CD4-positive, alpha-beta T cell treated with Interleukin-15 for 4 hours (primary cell): ENCODE measurements at places on chromosomes 4 and X.

DNA sequence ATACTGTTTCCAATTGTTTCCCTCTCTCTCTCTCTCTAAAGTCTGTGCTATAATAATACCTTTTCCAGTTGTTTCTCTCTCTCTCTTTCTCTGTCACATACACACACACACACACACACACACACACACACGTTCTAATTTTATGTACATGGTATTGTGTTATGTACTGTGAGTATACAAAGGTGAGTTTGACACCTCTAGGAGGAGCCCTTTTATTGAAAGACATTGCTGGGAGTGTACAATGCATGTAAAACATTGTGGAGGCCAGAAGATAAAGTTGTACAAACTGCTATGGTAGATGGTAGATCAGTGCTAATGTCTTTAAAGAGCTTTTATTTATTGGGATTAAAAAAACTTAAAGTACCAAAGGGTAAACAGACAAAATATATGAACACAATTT lies 53.6 kb downstream of the BLTP1 start:
- DNase-seq: no peak

DNA sequence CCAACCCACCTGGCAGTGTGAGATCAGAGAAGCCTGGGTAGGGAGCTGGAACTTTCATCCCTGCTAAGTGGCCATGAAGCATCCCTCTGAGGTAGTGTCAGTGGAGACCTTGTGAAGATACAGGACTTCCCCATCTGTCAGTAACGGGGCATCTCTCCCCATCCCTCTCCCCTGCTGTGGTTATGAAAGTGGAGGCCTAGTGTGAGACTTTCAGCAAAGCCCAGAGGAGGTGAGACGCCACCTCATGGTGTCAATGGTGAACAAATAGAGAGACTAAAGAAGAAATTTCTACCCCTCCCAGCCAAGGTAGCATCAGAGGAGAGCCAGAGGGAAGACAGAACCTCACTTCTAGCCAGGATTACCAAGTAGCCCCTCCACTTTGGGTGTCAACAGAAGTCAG lies 150.2 kb downstream of the VEGFC start:
- DNase-seq: no peak

- DNase-seq: no peak
Measured at GRCh38 chr4:90403781-90404180, 276.6 kb downstream of the CCSER1 start.

DNA sequence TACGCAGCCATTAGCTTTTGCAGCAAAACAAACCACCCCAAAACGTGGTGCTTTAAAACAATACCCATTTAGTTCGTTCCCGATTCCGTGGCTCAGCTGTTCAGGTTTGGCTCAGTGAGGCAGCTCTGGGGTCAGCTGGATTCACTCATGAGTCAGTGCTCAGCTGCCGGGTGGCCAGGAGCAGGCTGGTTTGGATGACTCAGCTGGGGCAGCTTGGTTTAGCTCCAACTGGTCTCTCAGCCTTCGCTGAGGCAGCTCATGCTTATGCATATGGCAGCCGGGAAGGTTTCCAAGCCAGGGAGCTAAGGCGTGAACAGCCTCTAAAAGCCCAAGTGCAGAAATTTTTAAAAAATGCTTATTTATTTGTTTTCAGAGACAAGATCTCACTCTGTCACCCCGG lies 13.3 kb upstream of the CD99 start:
- no peak for DNase-seq

- DNase-seq: no peak
Measured at GRCh38 chrX:40418813-40419195, 162.0 kb upstream of the ATP6AP2 start.

DNA sequence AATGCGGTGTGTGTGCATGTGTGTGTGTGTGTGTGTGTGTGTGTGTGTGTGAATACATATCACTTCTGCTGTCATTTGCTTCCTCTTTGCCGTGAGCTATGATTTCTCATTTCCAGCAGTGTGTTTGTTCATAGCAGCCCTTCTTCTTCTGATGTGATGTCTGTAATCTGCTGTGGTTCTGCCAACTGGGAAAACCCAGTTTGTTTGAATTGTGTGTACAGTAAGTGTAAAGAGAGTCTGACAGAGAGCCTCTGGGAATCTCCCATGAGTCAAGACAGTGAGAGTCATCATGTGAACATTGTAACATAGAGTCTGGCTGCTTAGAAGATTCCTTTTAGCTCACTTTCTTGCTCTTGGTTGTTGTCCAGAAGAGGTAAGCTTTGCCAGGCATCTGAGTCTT lies 8.4 kb upstream of the NWD2 start:
- DNase-seq: no peak

GRCh38 chr4:26713563-26714151 lies 129.8 kb downstream of the TBC1D19 start:
- no peak for DNase-seq

- no peak for DNase-seq
Measured at GRCh38 chrX:133868682-133869081, 116.7 kb downstream of the GPC3 start.

DNA sequence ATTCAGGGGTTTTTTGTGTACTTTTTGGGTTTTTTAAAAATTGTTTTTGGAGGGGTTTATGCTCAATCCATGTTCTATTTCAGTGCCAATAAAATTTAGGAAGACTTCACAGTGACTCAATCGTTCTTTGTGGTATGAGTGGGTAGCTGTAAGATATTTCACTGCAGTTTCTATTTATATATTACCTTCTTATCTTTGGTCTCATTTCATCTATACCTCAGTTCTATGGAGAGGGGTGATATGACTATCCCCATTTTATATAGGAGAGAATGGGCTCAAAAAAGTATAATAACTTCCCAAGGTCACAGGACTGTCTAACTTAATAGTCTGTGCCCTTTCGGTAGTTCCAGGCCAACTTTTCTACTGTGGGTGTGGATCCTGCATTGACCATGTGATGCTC lies 74.4 kb downstream of the MSN start:
- DNase-seq: no peak

GRCh38 chr4:85391071-85391470 lies 83.9 kb upstream of the ARHGAP24 start:
- DNase-seq: no peak

- DNase-seq: no peak
Measured at GRCh38 chr4:61359301-61359700, 159.2 kb downstream of the ADGRL3 start.

DNA sequence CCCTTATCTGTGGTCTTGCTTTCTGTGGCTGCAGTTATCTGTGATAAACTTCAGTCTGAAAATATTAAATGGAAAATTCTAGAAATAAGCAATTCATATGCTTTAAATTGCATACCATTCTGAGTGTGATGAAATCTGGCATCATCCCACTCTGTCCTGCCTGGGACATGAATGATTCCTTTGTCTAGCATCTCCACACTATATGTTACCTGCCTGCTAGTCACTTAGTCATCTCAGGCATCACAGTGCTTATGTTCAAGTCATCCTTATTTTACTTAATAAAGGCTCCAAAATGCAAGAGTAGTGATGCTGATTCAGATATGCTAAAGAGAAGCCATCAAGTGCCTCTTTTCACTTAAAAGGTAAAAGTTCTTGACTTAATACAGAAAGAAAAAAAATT lies 14.3 kb upstream of the RAB9B start:
- DNase-seq: no peak

- DNase-seq: no peak
Measured at GRCh38 chr4:147057611-147058190, 112.0 kb upstream of the TTC29 start.

DNA sequence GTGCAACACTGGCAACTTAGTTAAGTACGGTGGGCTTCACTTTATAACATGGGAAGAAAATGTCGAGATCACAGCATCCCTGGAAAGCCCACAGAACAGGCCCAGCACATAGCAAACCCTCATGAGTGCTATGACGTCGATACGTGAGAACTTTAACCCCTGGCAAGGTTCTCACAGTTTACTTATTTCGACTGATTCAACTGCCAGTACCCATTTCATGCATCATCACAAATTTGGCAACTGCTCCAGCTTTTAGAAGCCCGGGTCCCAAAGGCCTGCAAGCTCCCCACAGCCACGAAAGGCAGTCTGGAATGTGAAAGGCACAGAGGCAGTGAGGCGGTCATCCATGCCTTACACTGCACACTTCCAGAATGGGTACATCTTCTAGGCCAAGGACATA lies 41.2 kb downstream of the RELL1 start:
- no peak for DNase-seq

- DNase-seq: no peak
Measured at GRCh38 chr4:7506119-7506518, 71.4 kb upstream of the PSAPL1 start.

DNA sequence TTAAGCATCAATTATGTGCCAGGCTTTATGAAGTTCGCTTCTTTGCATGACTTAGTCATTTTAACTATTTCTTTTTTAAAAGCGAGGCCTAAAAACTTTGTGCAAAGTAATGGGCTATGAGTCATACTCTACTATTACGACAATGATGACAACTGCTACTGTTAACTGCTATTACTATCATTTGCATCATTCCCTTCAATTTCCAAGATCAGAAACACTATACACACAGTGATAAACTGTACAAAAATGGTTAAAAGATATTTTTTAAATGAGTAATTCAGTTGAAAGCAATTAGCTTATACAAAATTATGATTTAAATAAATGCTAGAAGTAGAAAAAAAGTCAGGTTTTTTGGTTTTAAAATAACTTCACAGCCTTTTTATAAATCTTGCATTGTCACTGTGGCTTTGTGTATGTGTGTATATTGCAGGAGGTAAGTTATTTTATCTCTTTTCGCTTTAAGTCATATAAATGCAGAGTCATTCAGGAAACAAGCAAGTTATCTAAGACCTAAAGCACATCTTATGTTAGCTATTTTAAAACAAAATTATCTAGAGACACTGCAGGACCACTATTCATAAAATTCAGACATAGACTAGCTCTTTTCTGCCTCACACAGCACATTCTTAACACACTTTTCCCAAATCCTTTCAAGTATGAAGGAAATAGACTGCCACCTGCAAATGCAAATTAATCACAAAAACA lies 18.5 kb upstream of the CXCL3 start:
- no peak for DNase-seq

- DNase-seq: no peak
Measured at GRCh38 chr4:76723924-76724323, 174.0 kb downstream of the SOWAHB start.

- DNase-seq: no peak
Measured at GRCh38 chr4:137083571-137084135, 448.6 kb downstream of the PCDH18 start.

GRCh38 chr4:174406383-174406782 lies 115.9 kb downstream of the HPGD start:
- no peak for DNase-seq

DNA sequence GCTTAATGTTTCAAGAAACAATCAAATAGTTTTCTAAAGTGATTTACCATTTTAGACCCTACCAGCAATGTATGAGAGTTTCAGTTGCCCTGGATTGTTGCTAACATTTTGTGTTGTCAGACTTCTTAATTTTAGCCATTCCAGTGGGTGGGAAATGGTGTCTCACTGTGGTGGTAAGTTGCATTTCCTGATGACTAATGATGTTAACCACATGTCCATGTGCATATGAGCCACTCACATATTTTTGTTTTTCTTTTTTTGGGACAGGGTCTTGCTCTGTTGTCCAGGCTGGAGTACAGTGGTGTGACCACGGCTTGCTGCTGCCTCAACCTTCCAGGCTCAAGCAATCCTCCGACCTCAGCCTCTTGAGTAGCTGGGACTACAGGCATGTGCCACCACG lies 48.3 kb downstream of the MED28 start:
- no peak for DNase-seq

- no peak for DNase-seq
Measured at GRCh38 chr4:99052902-99053301, 35.7 kb downstream of the ADH5 start.

DNA sequence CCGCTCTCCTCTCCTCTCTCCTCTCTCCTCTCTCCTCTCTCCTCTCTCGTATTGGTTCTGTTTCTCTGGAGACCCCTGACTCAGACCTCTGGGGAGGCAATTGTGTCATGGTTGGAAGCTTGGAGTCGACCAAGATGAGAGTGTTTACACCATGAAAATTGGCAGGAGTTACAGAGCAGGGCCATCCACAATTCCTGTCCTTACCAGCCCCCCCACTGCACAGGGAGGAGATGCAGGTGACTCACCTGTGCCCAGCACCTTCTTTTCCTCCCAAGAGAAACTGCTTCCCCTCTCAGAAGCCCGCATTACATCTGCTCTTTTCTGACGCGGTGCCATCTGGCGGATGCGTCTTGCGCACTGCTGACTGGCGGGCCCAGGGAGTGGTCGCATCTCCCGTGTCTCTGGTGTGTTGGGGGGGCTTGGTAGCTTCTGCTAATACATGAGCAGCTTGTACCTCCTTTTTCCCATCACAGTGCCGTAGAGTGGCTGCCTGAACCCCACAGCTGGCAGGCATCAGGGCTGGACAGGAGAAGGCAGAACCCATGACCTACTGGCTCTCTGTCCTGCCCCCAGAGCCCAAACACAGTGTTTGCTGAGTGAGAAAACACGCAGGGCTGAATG lies 31.4 kb upstream of the GPR78 start:
- DNase-seq: no peak

DNA sequence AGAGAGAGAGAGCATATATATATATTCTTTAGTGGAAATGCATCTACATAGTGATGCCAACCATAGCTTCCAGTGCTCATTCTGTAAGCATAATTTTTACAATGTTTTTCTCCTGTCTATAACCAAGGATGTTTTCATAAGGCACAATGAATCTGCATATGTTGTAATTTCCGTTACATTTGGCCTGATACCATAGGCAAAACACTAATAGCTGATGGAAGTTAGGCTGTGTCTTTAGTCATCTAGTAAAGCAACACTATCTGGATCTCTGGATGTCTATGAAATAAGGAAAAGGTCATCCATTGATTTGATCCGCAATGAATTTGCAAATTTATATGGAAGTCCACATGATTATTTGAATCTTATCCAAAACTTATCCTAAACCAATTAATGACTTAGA lies 8.1 kb downstream of the PCDH7 start:
- no peak for DNase-seq

DNA sequence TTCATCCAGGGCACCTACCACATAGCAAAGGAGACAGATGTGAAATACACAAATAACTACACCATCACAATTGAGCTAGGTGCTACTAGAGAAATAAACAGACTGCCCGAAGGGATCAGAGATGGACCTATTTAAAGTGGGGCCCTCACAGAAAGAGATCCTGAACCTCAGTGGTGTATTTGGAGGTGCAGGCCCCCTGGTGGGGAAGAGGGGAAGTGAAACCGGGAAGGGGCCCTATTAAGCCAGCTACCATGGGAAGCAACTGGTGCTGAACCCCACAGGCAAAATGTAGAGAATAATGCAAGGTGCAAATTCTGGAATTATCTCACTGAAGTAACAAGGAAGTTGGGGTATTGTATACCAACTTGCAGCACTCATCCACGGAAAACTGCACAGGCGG lies 78.6 kb upstream of the FAM9A start:
- DNase-seq: peak; percentile 12

- no peak for DNase-seq
Measured at GRCh38 chrX:71105628-71106027, 912 bp downstream of the CXorf65 start.

GRCh38 chr4:182141061-182141460 lies 102.1 kb upstream of the TENM3 start:
- no peak for DNase-seq

DNA sequence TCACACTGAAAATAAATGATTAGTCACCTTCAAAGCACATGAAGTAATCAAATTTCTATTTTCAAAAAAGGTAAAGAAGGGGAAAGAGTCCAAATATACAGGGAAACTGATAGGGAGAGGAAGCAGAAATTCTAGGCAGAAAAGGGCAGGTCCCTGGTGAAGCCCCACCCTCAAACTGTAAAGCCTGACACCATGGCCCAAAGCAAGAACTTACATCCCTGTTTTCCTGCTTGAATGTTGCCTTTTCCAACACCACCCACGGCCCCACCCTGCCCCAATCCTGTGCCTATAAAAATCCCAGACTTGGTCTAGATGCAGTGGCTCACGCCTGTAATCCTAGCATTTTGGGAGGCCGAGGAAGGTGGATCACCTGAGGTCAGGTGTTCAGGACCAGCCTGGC lies 361.8 kb downstream of the PPP3CA start:
- DNase-seq: no peak
